ENCODE measurements at places on chromosomes 7 and 10.

DNA sequence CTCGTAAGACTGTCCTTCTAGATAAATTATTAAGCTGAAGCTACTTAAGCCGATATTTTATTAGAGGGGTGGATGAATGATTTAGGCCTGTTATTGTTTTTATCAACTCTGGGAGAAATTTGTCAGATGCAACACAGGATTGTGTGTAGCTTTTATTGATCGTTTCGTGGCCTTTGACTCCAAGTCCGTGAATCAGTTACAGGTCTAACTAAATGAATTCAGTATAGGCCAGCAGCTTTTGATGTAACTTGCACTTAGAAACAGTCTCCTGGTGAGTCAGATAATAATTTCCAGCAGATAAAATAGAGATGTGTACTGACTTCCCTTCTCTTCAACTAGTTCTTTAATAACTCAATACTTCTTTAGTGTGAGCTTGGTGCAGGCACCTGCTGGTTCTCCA, 341.7 kb upstream of the SMIM30 start:
- DNase-seq: no peak

GRCh38 chr7:90595342-90595800, 750 bp upstream of the CDK14 start:
- DNase-seq: no peak

- DNase-seq: peak; percentile 38
Measured at GRCh38 chr10:58746474-58747185, 234.0 kb downstream of the BICC1 start.

- no peak for DNase-seq
Measured at GRCh38 chr10:112213836-112214235, 30.3 kb upstream of the GPAM start.

DNA sequence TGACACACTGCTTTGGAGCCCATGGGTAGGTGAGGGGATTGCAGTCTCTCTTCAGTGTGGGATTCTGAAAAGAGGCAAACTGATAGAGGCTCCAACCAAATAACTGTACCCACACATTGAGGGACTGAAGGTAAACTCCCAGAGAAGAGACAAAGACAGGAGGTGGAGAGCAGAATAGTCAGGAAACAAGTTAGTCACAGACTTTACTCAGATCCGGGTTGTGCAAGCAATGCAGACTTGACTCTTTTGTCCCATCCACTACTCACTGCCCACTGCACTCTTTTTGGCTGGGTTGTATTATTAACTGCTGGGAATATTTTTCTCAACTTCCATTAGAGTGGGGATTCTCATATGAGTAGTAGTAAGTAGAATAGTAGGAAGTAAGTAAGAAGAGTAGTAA, 152.7 kb downstream of the NRG3 start:
- no peak for DNase-seq

DNA sequence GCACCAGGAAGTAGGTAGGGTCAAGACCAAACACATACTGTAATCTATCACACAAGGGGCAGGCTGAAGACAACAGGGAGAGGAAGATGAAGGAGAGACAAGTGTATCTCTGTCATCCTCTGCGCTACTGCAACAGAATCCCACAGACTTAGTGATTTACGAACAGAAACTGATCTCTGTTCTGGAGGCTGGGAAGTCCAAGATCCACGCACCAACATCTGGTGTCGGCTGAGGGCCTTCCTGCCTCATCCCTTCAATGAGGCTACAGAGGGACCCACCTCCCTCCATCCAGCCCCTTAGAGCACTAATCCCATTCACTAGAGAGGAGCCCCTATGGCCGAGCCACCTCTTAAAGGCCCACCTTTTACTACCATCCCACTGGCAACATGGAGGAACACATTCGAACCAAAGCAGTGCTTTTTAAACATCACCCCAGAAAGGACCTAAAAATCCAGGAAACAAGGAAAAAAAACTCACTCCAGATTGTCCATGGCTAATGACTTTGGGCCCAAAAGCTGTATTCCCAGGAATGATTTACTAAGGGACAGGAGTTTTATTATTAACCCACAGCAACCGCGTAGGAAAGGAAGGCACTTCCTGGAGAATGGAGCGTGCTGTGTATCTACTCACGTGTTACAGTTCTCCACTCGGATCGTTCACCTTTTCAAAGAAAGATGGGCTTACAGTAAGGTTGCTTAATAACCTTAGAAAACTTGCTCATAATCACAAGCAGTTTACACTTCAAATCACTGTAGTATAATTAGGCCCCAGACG, 4.2 kb downstream of the BNIP3 start:
- no peak for DNase-seq

GRCh38 chr10:56068473-56069263, 292.4 kb downstream of the ZWINT start:
- no peak for DNase-seq

DNA sequence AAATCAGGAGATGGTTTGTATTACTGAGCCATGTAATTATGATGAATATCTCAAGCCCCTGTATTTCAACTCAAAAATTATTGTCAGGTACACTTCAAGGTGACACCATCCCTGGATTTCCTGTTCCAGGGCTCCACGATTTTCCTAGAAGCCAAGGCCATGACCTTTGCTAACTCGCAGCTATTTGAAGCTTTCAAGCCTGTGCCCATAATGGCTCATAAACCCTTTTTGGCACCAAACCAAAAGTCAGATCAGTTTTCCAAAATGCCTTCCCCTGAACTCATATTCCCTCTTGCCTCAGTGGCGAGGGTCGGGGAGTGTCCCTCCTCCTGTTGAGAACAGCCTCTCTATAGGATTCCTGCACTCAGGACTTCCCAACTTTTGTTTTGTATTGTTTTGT, 70.8 kb downstream of the HIP1 start:
- no peak for DNase-seq

DNA sequence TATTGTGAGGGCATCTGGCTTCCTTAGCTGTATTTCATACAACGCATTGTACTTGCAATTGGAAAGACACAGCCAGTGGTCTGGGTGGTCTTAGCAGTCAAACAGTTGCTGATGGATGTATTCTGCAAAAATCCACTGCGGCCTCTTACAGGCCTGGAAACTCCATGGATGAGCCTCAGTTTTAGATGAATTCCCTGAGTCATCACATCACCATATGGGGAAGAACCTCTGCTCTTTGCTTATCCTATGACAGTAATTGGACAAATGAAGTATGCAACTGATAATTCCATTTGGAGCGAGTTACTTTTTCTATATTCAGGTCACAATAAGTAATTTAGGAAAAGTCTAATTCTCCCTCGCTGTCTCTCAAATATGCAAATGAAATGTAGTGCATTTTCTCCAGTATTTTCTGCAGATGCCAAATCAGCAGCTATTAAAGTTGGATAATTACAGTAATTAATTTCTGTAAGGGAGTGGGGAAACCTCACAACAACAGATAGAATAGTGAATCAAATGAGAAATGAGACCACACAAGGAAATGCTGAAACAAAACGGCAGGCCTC, 78.8 kb downstream of the WDFY4 start:
- no peak for DNase-seq

DNA sequence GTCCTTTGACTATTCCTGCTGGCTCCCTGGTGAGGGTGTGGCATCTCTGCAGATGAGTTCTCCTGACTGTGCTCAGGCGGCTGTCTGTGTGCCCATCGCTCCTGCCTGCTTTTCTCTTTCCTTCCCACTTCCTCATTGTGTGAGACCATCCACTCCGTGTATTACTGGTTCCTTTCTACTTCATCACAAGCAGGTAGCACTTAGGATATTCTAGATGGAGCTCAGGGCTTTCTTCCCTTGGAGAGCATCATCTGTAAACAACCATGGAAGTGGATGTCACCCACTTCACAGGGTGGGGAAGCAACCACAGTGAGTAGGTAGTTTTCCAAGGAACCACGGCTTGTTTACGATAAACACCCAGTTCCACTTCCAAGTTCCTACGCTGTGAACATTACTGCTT, 15.7 kb downstream of the DNAJB6 start:
- no peak for DNase-seq

- DNase-seq: no peak
Measured at GRCh38 chr7:20408467-20408826, 77.7 kb downstream of the ITGB8 start.

DNA sequence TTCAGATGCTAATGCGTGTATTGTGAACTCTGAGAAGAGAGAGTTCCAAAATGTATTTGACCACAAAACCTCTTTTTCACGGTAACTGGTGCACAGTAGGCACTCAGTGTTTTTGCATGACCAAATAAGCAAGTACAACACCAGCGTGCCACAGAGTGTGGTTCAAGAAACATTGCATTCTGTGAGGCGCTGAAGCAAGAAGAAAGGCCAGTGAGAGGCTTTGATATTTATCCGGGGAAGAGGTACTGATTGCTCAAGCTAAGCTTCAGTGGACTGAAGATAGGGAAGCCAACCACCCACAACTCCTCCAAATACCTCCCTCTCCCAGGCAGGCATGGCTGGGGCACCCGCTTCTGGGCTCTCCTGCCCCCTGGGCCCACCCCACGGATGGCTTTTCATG, 611.2 kb downstream of the SDK1 start:
- no peak for DNase-seq

DNA sequence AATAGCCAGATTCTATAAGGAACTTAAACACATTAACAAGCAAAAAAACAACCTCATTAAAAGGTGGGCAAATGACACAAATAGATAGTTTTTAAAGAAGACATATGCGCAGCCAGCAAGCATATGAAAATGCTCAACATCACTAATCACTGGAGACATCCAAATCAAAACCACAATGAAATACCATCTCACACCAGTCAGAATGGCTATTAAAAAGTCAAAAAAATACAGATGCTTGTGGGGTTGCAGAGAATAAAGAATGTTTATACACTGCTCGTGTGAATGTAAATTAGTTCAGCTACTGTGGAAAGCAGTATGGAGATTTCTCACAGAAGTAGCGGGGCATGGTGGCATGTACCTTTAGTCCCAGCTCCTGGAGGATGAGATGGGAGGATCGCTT, 164.0 kb downstream of the CHRM2 start:
- DNase-seq: no peak

GRCh38 chr7:106915873-106916272, 50.8 kb downstream of the PIK3CG start:
- DNase-seq: no peak

DNA sequence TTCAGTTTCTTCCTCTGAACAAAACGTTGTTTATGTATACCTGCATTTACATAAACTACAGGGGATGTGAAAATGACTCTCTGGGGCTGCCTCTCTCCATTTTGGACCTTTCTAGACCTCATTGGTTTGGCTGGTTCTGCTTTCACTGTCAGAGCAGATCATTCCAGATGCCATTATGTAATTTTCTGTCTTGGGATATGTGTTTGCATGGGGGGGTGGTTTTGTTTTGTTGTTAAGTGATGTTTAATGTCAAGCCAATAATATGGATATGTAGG, 172.4 kb downstream of the LRRC4 start:
- DNase-seq: no peak

DNA sequence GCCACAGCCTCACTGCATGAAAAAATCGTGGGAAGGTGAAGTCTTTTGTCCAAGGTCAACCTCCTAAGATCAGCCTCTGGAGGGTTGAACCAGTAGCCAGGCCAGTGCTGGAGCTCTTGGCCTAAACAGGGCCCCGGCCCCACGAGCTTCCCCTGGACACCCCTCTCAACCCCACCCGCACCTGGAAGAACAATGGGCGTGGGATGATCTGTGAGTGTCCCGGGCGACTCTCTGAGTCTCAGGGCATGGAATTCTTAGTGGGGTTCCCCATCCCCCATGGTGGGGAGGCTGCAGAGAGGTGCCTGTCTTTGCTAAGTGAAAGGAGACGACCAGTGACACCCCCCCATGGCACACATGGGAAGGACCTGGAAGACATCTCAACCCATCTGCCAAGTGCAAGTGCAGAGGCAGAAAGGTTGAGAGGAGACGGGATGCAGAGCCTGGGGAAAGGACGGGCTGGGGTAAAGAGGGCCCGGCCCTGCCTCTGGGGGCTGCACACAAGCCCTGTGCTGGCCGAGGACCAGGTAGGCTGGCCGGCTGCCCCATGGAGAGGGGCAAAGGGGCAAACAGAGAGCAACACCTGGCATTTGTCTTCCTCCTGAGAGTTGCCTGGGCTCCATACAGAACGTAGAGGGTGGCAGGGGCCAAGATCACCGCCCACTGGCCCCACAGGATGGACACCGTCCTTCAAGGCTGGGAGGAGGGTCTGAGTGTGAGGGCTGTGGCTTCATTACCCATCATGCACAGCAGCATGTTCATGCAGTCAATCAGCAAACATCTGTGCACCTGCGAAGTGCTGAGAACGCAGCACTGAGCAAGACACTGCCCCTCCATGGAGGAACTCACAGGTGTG, 163.0 kb upstream of the PPP2R2D start:
- no peak for DNase-seq

DNA sequence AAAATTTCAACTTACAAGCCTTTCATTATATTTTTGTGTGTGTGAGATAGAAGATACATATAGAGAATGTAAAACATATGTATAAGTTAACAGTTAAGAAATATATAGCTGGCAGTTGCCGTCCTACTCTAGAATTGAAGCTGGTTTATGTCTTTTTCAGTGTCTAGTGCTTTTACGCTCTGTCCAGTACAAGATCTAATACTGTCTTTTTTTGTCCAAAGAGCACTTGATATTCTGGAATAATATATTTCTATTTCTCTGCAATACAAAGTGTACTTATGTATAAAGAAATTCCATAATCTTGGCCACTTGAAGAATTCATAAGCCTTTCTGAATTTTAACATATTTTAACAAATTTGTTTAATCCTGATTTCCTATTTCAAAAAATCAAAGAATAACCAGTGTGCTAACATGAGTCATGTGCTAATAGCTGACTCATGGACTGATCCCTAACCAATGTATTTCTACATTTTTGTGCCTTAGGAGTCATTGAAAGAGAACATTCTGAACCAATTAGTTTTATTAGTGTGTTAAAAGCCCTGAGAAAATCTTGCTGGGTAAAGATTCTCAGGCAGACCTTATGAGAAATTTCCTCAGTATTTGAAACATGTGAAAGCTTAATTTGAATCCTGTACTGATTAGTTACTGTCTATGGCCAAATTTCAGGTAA, 73.2 kb upstream of the CCAR1 start:
- DNase-seq: peak; percentile 56

DNA sequence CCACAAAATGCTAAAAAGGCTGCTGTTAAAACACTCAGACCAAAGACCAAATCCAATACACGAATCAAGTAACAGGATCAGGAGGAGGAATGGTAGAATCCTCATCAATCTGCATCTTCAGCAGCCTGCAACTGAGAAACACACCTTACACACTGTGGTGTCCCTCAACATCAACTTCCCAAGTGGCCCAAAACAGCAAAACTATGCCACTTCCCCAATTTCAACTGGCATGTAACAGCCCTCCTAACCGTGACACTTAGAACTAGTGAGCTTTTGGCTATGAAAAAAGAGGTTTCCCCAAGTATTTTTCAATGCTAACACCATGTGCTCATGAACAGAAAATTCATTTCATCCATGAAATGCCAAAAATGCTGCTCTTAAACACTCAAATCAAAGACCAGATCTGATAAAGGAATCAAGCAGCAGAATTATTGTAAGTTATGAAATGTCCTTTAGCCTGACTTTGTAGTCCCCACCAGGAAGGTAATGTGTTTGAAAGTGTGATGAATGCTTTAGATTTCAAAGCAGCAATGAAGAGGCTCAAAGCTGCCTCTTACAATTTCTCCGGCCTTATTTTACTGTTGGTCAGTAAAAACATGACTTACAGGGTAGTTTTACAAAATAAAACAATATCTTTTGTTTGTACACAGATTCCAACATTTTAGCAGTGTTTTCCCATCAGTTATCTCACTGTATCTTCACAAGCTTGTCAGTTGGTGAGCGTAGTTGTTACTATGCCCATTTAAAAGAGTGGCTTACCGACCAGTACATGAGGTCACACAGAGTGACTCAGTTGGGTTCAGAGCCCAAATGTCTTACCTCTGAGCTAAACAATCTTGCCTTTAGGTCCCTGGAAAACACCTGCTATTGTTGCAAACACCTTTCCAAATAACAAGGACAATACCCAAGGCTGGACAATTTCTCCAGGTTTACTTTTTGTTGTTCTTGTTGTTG, 65.7 kb upstream of the ASAH2 start:
- DNase-seq: no peak

- DNase-seq: no peak
Measured at GRCh38 chr7:11182736-11183135, 209.1 kb downstream of the PHF14 start.
